ENCODE measurements at places on chromosomes 1 and 21.

DNA sequence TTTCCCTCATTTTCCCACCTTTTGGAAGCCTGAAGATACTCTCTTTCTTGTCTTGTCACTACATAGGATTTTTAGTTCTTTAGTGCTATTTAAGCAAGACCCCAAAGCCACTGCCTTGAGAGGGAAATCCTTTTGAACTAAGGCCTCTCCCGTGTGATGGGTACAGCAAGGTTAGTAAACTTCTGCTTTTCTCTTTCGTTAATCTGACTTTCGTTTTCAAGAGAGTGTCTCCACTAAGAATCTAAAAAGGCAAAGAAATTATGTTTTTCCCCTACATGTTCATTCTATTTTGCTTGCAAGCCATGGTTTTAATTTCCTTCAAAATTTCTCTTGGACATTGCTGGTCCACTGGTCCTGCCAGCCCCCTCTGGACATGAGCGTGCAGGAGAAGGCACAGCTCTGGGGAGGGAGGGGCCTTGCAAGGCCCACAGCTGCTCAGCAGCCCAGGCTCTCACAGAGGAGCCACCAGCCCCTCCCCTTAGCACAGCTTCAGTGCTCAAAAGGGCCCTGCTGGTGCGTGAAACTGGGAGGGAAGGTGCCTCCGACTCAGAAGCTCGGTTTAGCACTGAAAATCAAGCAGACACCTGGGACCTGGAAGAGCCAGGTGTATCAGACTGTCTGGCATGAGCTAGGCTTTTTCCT lies 210.9 kb upstream of the GALNT2 start:
- no peak for DNase-seq

GRCh38 chr1:236914375-236914774 lies 89.9 kb downstream of the MT1HL1 start:
- no peak for DNase-seq

- no peak for DNase-seq
These were observed 39.6 kb downstream of the GFI1 start for GRCh38 chr1:92447033-92447681.

GRCh38 chr1:62389531-62389930 lies 47.3 kb upstream of the USP1 start:
- DNase-seq, result no peak

DNA sequence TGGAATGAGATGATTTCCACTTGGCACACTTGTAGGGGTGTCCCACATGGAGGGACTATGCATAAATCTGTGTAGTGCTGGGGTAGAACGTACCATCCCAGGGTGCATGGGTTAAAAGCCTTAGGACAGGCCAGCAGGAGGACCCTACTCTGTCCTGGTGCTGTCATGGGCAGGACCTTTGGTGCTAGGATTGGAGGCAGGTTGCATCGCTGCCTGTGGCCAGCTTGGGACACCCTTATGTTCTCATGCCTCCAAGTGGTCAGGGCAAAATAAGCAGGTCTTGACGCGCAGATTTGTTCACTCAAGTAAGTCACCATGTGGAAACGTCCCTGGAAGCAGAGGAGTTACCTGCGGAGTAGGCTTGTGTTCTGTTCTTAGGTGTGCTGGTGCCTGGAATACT lies 49.5 kb upstream of the RAB3GAP2 start:
- DNase-seq, result no peak

GRCh38 chr1:25754470-25755181 lies 45.4 kb upstream of the SELENON start:
- DNase-seq, result no peak

GRCh38 chr21:36441715-36442114 lies 38.2 kb downstream of the CLDN14 start:
- DNase-seq, result no peak

- DNase-seq, result no peak
These were observed 85.3 kb upstream of the SERBP1 start for GRCh38 chr1:67515324-67516080.

DNA sequence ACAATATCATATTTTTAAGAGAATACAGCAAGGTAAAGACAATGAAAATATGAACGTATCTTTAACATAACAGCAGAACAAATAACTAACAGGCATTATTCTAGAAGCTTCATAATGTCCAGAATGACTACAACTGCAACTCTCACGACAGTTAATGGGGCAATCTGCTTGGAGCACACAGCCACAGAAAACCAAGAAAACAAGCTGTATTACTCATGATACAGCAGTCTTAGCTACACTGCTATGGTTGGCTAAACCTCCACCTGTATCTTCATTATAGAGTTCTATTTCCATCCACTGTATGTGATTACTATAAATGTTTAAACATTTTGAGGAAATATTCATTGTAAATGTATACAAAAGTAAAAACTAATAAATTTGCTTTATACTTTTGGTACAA lies 139.9 kb downstream of the DPYD start:
- DNase-seq, result no peak

GRCh38 chr21:44043613-44044012 lies 31.5 kb downstream of the TRAPPC10 start:
- no peak for DNase-seq

DNA sequence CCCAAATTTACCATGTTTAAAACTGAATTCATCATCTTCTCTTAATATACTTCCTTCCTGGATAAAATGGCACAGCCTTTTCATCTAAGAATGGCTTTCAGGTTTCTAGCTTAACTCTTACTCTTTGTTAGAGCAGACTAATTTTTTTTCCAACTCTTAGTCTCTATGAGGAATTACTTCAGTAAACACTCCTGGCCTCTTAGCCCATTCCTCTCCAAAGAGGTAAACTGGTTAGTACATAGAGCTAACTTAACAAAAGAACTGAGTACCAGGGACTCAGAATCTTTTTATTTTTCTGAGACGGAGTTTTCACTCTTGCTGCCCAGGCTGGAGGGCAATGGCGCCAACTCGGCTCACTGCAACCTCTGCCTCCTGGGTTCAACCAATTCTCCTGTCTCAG lies 21.1 kb downstream of the FOXJ3 start:
- no peak for DNase-seq

DNA sequence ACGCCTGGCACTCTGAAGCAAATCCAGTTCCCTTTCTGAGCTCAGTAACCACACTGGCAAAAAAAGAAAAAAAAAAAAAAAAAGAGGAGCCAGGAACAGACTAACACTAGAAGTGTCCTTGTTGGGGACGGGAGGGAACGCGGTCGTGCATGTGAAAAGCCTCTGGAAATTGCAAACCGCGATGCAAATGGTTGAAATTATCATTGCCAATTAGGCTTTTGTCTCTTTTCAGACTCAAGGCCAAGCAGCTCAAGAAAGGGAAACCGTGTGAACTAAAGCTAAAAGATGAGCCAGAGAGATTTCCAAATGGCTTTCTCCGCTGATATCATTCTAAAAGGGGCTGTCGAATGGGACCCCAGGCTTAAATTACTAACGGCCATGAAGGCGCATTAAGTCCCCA lies 13.5 kb downstream of the TRABD2B start:
- no peak for DNase-seq

- no peak for DNase-seq
These were observed 15.8 kb downstream of the KCNQ4 start for GRCh38 chr1:40799351-40799867.

- no peak for DNase-seq
These were observed 3.2 kb downstream of the TCEA3 start for GRCh38 chr1:23421343-23421742.

- DNase-seq, result no peak
These were observed 134.0 kb upstream of the DPYD start for GRCh38 chr1:98054786-98055185.

GRCh38 chr1:205782627-205783432 lies 7.5 kb upstream of the RAB29 start:
- no peak for DNase-seq

- DNase-seq, result no peak
These were observed 179.3 kb upstream of the PLXNA2 start for GRCh38 chr1:208423526-208423925.

DNA sequence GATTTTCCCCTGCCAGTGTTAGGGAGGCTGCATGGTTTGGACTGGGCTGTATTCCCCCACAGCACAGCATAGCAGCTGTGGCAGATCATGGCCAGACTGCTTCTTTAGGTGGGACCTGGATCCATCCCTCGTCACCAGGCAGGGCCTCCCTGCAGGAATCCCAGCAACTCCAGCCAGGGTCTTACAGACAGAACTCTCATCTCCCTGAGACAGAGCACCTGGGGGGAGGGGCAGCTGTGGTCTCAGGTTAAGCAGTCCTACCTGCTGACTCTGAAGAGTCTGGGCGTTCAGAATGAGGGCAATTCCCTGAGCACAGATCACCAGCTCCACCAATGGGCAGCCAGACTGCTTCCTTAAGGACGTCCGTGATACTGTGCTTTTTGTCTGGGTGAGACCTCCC lies 47.9 kb upstream of the C1orf115 start:
- no peak for DNase-seq

DNA sequence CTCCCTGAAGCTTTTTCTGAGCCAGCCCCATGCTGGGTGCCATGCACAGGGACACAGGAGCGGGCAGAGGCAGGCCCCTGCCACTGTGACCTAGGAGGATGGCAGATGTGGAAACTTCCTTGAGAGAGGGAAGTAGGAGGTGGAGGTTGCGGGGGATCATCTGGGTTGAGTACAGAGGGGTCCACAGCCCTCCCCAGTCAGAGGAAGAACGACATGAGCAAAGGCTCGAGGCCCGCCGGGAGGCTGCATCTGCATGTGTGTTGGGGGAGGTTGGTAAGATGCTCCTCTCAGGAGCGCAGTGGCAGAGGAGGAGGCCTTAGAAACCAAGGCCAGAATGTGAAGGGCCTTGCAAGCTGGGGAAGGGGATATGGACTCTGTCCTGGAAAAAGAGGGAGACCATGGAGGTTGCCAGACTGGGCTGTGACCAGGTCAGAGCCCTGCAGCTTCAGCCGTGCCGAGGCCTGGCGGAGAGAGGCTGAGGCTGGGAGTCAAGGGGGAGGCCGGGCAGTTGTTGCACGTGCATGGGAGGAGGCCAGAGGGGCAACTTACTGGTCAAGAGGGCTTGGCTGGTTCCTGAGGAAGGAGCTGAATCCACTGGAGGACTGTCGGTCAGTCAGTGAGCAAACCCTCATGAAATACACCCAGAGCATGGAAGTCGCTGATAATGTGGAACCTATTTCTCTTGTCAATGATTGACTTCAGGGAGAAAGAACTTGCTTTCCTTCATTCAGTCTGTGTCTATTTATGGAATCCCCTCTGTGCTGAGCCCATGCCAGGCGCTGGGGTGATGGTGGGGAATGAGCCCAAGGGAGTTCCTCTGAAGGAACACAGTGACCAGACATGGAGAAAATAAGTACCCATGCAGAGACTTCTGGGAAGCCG lies 31.7 kb downstream of the A3GALT2 start:
- DNase-seq, result no peak

DNA sequence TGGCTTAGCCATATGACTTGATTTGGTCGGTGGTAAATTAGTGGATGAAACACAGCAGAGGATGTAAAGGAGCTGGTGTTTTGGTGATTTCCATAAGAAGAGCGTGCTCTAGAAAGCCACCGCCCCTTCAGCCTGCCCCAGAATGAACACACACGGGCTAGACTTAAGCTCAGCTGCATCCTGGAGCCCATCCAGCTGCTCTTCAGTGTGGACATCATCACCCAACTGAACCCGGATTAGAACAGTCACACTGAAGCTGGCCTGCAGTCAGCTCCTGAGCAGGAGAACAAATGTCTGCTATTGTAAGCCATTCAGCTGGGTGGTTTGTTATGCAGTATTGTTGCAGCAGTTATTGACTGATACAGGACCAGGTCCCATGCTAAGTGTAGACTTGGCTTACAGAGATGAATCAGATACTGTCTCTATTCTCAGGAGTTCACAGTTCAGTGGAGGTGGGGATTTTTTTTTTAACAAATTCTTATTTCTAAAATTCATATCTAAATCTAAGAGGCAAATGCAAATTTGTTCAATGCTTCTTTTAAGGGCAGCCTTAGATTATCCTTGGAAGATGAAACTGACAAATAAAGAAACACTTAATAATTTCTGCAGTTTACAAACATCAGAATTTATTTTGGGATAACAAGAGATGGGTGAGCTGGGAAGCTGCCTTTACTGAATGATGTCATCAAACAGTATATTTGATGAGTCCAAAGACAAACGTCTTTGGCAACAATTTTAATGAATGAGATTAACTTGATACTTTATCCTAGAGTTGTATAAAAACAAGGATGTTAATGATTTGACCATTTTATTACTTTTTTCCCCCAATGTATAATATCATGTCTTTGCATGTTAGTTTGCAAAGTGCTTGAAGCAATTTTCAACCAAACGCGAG lies 251.2 kb downstream of the TRABD2B start:
- DNase-seq, result no peak

DNA sequence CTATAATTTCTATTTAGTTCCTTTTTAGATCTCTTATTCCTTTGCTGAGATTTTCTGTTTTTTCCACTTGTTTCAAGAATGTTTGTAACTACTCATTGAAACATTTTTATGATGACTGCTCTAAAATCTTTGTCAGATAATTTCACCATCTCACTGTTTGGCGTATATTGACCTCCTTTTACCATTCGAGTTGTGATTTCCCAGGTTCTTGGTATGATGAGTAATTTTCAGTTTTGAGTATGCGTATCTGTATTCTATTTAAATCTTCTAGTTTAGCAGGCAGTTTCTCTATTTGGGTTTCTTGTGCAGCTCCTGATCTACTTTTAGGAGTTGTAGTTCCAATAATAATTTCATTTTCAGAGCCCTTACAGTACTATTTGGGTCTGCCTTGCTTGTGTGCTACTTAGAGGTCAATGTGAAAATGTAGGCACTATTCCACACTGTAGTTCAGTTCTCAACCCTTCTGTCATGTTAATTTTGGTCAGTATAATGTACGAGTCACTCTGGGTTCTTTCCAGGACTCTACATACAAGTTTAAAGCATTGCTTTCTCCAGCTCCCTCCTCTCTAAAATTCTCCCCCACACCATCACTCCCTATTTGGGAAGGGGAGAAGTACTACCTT lies 115.5 kb downstream of the ACBD6 start:
- DNase-seq, result no peak

DNA sequence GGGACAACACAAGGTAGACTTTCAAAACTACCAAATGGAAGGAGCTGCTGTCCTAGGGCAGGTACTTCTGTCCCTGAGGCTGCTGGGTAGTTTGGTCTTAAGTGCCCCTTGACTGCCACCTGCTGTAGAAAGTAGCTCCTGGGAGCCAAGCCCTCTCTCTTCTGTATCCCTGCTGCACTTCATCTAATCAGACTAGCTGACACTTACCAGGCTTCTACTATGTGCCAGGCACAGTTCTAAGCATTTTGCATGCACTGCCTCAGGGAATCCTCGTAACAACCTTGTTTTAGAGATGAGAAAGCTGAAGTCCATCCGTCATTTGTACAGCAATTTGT lies 15.9 kb upstream of the SRSF4 start:
- no peak for DNase-seq

GRCh38 chr1:51295926-51296325 lies 34.4 kb downstream of the TTC39A start:
- DNase-seq, result no peak

GRCh38 chr1:168000656-168001055 lies 63.8 kb upstream of the MPC2 start:
- DNase-seq, result no peak

DNA sequence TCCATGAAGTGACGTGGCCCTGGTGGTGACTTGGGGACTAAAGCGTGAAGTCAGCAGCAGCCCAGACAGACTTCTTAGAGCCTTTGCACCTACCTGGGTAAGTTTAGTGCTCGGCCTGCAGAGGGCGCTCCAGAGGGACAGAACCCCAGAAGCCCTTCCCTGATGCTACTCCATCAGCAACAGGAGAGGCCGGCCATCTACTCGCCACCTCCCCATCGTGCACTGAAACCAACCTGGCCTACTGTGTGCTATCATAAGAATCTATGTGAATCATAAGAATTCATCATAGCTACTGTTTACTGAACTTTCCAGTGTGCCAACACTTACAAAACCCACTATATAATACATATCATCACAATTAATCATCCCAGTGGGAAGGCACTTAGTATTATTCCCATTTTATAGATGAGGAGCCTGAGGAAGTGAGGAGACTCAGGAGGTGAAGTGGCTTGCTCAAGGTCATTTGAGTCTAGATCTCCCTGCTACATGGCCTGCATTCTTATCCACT lies 7.9 kb upstream of the EDN2 start:
- DNase-seq, result no peak
